ENCODE measurements at places on chromosomes 4 and X.

DNA sequence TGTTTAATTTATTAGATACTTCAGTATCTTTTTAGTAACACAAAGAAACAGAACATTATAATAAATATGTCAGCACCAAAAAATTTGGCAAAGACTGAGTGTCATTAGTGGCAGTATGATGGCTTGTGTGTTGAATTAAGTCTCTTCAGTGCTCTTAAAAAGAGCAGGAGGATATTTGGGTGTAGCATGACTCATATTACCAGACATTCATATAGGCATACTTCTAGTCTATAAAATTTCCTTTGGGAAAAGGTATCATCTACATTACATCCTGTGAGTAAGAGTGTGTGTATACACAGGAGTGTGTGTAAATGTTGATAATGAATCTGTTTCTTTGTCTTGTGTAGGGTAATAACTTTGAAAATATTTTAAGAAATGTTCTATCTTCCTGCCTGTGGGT lies 135.7 kb downstream of the CNKSR2 start:
- no peak for DNase-seq

DNA sequence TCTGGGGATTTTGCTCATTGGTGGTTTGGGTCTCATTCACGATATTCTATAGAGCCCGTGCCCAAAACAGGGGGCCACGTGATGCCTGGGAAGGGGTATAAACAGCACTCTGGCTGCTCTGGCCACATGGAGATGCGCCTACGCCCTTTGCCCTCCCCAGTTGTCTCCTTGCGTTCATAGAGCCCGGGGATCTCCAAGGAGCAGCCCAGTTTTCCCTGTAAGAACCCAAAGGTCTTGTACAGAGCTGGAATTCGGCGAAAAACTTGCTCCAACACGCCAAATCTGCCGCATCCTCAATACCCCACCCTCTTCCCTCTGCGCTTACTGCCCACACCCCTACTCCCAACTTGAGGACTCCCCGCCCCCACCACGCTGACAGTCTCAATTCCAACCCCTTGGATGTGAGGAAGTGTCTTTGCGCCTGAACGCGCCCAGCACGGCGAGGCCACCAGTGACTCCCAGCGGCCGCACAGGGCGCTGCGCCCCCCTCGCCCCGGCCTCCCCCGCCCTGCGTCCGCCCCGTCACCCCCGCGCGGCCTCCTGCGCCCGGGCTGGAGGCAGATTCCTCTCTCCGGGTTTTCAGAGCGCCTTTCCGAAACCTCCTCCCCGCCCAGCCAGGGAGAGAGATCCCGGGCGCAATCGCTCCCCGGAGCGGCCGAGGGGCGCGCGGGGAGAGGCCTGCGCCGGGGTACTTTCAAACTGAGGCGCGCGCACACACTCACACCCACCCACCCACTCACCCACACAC lies at the start of gene NHS:
NHS (plus strand) TSS at position 582 of the 748 bp plus-strand sequence. CDS start 558 bp downstream, outside the sequence.
- peak; percentile 75 for DNase-seq

DNA sequence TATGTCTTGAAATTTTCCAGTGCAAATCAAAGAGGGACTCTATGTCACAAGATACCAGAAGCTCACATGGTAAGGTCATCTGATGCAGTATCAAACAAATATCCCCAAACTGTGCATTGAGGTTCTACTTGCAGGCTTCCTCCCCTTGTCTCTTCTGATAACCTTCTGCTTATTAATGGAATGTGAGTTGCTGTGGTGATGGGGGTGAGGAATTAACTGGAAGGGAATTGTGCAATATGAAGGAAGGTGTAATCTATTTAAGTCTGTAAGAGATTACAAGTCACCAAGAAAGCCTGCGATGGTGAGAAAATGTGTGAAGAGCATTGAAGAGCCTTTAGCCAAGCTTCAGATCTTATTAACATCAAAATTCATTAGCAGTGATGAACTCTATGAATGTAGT lies 15.4 kb upstream of the MAGED1 start:
- no peak for DNase-seq

DNA sequence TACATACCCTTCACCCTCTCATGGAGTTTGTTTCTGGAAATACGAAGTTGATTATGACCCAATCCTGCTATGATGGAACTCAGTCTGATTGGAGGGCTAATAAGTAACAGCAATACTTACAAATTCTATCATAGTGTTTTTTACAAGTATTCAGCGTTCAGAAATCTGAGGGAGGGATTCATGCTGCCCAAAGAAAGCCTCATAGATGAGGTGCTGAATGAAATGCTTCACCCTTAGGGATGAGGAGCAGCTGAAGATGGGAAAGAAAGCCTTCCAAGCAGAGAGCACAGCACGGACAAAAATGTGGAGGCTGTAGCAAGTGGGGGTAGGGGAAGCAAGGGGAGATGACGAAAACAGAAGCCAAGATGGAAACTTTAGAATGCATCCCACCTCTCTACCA lies 27.9 kb upstream of the TBC1D1 start:
- no peak for DNase-seq

DNA sequence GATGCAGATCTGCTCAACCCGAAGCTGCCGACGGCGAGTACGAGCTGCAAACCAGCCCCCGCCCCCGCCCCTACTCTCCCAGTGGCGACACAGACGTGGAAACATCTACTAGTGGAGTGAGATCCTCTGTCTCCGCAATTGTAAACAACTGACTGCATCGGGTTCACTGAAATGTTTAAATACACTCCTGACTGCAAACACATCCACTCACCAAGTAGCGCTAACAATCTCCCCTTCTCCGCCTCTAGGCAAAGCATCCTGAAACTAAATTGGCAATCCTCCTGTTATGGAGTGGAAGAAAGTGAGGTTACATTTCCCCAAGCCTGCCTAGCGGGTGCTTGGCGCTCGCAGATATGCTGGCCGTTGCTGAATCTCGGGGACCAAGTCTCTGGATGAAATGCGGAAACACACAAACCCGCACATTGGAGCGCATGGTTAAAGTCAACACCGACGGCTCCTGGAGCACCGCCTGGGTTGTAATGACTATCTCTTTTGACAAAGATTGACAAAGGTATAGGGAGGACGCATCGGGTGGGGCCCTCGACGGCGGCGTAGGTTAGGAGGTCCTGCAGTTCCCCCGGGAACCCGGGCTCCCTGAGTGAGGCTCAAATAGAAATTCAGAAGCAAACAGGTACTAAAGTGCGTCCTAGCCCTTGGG lies 117.0 kb upstream of the TEX13C start:
- no peak for DNase-seq

GRCh38 chrX:15492469-15492868 lies 664 bp downstream of the PIR start:
- DNase-seq, result no peak

- no peak for DNase-seq
Measured at GRCh38 chr4:187103351-187103750, 379.7 kb upstream of the FAT1 start.

GRCh38 chr4:156661555-156661954 lies 310.0 kb downstream of the PDGFC start:
- no peak for DNase-seq

GRCh38 chrX:101617211-101618191 lies at the start of gene ARMCX6:
TSS of gene ARMCX6 (minus strand) at chrX:101618000. CDS start at chrX:101616620, 1,380 bp downstream.
- peak; percentile 80 for DNase-seq

DNA sequence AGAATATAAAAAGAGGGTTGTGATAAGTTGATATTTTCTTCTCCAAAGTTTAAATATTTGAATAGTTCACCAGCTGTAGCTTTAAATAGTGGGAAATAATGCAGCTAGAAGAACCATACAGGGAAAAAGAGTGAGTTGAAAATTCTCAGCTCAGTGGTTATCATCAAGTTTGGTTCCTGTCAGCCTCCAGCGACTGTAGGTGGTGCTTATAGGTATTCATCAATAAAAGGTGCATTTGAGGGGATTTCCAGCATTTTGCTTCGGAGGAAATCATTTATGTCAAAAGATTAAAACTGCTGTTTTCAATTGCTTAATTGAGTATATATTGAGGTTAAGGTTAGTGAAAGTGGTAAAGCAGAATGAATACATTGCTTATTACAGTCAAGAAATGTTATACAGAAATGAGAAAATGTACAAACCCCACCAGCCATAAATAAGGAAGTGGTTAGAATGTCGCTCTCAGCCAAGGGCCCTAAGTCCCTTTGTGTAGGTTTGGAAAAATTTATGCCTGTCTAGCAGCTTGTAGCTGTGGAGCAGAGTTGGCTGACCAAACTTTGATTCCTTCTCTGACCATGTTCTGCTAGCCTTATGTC lies 532.9 kb upstream of the FTHL17 start:
- DNase-seq, result no peak

DNA sequence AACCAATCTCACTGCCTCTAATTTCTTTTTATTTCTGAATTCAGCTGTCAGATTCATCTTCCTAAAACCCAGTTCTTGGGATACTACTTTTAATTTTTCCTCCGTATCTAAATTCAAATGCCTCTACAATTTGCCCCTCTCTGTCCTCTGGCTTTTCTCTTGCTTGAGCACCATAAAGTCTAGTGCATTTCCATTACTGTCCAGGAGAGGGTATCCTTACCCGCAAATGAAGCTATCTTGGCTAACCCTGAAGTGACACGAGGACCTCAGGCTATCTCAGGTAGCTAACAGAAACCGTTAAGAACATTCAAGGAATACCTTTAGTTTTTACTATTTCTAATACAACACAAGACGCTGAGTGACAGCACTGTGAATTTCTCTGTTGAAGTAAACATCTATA lies 49.4 kb upstream of the PRR32 start:
- DNase-seq, result no peak

- DNase-seq, result no peak
Measured at GRCh38 chr4:20666012-20666860, 34.0 kb upstream of the PACRGL start.

DNA sequence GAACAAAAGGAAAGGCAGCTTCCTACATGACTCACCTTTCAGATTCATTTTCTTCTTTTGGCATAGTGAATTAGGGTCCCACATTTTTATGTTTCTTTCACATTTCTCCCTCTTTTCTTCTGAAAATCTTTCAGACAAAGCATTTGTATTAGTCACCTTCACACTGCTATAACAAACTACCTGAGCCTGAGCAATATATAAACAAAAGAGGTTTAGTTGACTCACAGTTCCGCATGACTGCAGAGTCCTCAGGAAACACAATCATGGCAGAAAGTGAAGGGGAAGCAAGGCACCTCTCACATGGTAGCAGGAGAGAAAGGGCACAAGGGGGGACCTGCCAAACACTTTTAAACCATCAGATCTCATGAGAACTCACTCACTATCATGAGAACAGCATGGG lies 36.9 kb downstream of the MAGEA9 start:
- no peak for DNase-seq

- no peak for DNase-seq
Measured at GRCh38 chr4:162952232-162952631, 214.5 kb downstream of the NAF1 start.

DNA sequence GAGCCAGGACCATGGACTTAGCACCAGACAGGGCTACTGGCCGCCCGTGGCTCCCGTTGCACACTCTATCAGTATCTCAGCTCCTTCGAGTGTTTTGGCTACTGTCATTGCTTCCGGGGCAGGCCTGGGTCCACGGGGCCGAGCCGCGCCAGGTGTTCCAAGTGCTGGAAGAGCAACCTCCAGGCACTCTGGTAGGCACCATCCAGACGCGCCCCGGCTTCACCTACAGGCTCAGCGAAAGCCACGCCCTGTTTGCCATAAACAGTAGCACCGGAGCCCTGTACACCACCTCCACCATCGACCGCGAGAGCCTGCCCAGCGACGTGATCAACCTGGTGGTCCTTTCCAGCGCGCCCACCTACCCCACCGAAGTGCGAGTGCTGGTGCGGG lies 1.6 kb downstream of the FAT4 start:
- DNase-seq, result peak; percentile 15

GRCh38 chr4:148224476-148224875 lies 217.7 kb downstream of the NR3C2 start:
- no peak for DNase-seq

DNA sequence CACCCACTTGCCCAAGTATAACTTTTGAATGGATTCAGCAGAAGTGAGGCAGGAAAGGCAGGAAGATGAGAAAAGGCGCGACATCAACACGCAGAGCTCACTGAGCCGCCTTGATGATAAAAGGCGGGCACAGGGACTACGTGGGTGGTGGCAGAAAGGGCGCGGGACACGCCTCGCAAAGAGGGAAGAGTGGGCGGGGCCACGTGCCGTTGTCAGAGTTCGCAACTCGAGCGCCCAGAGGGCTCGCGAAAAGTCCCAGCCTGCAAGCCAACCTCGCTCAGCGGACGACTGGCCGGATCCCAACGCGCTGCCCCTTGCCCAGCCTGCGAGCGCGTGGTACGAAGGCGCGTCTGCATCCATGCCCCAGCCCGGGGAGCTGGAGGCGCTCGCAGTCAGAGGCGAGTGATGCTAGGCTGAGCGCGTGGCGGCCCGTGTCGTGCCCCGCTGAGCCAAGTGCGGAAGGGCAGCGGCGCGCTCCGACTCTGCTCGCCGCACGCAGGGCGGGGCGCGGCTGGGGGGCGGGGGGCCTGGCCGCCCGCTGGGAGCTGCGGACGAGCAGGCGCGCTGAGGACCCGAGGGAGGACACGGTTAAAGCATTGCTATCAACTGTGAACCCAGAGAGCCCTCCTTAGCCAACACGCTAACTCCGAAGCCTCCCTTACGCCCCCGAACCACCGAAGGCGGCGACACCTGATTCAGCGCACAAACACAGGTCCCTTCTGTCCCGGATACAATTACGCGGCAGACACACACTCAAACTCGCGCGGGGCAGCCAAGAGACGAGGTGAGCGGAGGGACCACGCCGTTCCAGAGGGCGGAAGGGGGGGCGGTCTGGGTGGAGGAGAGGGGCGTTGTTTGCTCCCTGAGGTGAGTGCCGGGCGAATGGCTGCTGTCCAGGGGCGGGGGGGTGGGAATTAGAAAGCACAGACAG lies at the start of gene UGT8:
UGT8 (plus strand) TSS at position 617 of the 931 bp plus-strand sequence. CDS start 24,074 bp downstream, outside the sequence.
- DNase-seq, result peak; percentile 90

GRCh38 chr4:87079967-87080366 lies 140.5 kb downstream of the KLHL8 start:
- no peak for DNase-seq

DNA sequence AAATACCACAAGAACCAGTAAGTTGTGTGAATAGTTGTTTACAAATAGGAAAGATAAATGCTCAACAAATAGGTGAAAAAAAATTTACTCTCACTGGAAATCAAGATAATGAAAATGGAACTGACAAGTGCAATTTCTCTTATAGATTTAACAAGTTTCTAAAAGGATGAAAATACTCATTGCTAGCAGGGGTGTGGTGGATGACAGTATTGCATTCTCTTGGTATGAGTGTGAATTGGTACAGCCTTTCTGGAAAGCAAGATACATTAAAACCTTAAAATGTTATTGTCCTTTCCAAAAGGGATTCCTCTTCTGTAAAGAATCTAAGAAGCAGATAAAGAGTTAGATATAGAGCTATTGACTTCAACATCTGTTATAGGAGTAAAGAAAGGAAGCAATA lies 240.0 kb upstream of the RPS6KA3 start:
- no peak for DNase-seq

DNA sequence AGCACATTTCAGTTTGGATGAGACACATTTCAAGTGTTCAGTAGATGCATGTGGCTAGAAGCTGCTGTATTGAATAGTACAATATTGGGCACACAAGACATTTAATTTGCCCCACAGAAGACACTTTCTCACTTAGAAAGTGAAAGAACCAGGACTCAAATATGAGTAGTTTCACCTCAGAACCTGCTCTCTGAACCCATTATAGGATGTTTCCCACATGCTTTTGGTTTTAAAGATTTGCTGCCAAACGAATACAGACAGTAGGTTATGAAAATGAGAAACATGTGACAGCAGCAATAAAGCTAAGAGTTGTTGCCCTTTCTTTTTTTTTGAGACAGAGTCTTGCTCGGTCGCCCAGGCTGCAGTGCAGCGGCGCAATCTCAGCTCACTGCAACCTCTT lies 32.3 kb downstream of the C4orf54 start:
- no peak for DNase-seq

- DNase-seq, result no peak
Measured at GRCh38 chrX:106612393-106612763, 600 bp downstream of the RADX start.

Data from transverse colon (tissue), 4 donors.